ENCODE measurements at places on chromosomes 13 and 19.

DNA sequence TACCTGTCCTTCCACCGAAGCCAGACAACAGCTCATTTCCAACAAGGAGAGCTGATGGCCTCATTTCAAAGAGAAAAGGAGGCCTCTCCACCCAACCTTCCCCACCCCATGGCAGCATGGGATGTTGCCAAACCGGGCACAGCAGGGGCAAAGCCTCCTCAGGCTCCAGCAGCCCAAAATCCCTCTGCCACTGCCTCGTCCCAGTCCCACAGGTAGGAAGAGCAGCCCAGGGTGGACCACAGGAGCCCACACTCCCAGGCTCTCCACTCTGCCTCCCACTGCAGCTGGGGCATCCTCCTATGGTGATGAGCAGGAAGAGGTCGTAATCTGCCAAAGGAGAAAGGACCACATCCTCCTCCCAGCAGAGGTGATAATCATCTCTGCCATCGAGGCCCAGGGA, 50.9 kb downstream of the PEPD start:
- no peak for DNase-seq

GRCh38 chr19:3695986-3696659, 4.1 kb downstream of the PIP5K1C start:
- no peak for DNase-seq

DNA sequence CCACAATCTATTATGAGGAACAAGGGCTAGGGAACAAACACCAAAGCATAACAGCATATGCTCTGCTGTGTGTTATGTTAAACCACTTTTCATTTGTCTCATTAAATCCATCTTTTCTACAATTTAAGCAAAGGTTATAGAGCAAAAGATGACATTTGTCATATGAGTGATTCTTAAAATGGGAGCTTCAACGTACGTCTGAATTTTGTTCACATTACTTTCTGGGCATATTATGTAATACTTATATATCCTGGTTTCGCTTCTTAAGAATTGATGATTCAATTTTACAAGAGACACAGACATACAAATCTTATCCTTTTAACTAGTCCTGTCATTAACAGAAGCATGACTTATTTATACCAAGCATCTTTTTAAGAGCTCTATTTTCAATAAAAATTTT, 3.3 kb upstream of the TPP2 start:
- DNase-seq: no peak

DNA sequence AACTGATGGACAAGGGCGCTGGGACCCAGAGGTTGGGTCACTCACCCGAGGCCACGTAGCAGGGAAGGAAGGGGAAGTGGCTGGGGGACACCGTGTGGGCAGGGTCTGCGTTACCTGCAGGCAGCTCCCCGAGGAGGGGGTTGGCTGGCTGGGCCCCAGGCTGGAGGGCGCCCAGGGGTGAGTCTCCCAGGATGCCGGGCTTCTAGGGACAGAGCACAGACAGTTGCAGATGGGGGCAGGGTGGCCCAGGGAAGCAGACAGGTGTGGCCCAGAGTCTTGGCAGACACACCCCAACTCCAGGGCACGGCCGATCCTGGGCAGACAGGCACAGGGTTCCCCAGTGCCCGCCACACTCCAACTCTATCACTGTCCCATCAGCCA, 5.6 kb upstream of the FDX2 start:
- no peak for DNase-seq

GRCh38 chr19:3897936-3898335, 17.5 kb downstream of the ATCAY start:
- DNase-seq: no peak

- no peak for DNase-seq
These were observed 128.8 kb downstream of the LMO7 start for GRCh38 chr13:75764926-75765310.

DNA sequence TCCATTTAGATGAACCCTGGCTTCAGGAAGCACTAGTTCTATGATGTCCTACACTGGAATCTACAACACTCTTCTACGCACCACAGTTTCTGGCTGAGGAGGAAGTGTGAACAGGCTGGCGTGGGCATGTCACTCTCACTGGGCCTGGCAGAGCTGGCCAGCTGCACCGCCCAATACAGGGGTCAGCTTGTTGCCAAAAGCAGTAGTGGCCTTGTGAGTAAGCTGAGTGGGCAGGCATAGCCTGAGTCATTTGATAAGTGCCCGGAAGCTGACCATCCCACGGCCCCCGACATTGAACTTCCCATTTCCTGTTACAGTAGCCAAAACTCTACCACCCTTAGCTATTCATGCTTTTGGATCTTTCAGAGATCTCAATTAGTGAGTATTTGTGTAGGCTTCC, 240.9 kb upstream of the SERP2 start:
- DNase-seq: no peak

- DNase-seq: no peak
These were observed 132.3 kb downstream of the LIG4 start for GRCh38 chr13:108083056-108083455.

DNA sequence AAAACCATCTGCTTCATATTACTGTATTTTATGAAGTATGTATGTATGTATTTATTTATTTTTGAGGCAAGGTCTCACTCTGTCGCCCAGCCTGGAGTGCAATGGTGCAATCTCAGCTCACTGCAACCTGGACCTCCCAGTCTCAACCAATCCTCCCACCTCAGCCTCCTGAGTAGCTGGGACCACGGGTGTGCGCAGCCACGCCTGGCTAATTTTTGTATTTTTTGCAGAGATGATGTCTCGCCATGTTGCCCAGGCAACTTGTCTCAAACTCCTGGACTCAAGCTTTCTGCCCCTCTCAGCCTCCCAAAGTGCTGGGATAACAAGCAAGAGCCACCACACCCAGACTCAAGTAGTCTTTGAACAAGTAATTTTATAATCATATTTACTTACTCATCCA, 5.5 kb downstream of the KATNAL1 start:
- no peak for DNase-seq

- DNase-seq: peak; percentile 54
These were observed 878 bp upstream of the ADAMTSL5 start for GRCh38 chr19:1513499-1514294.

DNA sequence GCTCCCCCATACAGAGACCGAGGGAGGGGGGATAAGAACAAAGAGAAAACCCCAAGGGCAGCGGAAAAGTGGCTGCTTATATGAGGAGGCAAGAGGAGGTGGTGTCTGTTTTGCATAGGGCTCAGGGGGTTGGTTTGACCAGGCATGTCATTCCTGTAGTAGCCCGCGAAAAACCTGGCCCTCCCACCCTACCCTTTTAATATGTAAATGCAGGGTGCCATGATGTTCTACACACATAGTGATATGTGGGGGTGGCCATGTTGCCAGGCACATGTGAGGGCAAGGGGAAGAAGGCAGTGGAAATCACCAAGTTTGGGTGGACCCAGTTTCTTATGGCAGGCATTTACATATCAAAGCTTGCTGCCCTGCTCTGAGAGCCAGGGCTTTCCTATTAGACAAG, 203.5 kb upstream of the UBL3 start:
- DNase-seq: no peak

DNA sequence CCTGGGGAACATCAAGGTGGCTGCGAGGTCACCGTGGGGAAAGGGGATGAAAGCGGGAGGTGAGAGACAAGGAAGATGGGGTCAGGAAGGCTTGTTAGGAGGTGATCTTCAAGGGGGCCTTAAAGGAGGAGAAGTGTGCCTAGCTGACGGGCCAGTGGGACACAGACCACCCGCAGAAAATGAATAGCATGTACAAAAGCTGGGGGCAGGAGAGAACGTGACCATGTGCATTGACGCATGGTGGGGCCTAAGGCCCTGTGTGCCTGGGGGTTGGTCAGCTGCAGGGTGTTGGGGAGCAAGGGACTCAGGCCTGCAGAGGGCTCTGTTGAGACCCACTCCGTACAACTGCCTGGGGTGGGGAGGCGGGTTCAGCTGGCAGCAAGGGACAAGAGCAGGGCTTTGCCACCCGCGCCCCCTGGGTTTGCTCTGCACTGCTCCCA, 5.9 kb downstream of the RAB8A start:
- DNase-seq: no peak

GRCh38 chr13:82305588-82305987, 1576.7 kb downstream of the SLITRK1 start:
- no peak for DNase-seq

DNA sequence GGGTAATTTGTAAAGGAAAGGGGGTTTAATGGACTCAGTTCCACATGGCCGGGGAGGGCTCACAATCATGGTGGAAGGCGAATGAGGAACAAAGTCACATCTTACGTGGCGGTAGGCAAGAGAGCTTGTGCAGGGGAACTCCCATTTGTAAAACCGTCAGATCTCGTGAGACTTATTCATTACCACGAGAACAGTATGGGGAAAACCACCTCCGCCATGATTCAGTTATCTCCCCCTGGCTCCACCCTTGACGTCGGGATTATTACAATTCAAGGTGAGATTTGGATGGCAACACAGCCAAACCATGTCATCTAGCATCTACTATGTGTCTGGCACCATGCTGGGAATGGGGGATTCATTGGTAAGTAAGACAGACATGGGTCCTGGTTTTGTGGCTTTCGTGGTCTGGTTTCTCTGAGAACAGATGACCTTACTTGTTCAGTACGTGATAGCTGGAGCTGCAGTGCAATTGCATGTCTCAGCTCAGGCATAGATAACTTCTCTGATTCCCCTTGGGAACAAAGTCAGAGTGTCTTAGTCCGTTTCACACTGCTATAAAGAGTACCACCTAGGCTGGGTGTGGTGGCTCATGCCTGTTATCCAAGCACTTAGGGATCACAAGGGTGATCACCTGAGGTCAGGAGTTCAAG, 8.3 kb downstream of the ZNF554 start:
- DNase-seq: no peak

DNA sequence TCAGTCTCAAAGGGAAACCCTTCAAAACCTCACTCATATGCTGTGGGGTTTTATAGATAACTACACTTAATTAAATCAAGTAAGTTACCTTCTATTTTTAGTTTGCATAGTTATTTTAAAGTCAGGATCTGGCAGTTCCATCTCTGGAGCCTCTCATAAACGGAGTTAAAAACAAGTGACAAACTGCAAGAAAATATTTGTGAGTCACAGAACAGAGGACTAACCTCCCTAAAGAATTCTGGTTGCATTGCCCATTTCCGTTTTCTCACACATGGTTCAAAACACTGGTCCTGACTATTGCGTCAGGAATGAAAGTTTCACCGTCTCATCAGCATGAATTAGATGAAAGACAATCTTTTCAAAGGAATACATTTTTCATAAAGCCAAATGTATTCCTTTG, 10.6 kb downstream of the RXFP2 start:
- DNase-seq: no peak

DNA sequence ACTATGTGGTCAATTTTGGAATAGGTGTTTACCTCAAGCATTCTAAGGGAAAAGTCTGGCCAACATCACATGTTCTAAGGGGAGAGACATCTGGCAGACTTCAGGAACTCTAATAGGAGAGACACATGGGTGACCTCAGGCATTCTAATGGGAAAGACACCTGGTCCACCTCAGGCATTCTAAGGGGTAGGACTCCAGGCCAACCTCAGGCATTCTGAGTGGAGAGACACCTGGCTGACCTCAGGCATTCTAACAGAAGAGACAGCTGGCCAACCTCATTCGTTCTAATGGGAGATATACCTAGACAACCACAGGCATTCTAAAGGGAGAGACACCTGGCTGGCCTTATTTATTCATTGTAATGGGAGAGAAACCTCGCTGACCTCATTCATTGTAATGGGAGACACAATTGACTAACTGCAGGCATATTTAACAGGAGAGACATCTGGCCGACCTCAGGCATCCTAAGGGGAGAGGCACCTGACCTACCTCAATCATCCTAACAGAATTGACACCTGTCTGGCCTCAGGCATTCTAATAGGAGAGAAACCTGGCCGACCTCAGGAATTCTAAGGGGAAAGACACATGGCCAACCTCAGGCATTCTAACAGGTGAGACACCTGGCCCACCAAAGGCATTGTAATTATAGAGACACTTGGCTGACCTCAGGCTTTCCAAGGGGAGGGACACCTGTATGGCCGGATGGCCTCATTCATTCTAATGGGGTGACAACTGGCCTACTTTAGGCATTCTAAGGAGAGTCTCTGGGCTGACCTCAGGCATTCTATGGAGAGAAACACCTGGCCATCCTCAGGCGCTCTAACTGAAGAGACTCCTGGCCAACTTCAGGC, 1346.8 kb downstream of the UQCRFS1 start:
- no peak for DNase-seq

GRCh38 chr13:94656176-94656575, 54.5 kb downstream of the GPR180 start:
- no peak for DNase-seq

DNA sequence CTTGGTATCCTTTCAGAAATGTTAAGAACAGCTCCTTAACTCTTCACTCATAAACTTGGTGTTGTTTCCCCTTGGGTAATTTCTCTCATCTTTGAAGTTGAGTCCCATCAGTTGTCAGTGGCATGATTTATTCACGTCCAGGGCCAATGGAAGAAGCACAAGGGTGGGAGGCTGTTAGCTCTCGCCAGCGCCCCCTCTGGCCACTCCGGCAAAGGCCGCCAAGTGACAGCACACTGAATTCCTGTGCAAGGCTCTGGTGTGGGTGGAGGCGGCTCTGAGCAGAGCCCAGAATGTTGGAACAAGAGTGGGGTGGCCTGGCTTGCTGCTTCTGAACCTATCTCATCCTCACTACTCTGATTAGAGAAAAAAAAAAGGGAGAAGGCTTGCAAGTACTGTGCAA, 13.1 kb upstream of the MEDAG start:
- DNase-seq: no peak

- DNase-seq: no peak
These were observed 16.2 kb downstream of the LAIR2 start for GRCh38 chr19:54518844-54519243.

- DNase-seq: no peak
These were observed 48.6 kb downstream of the CHST8 start for GRCh38 chr19:33670398-33670797.
